ENCODE measurements at places on chromosomes 11 and 22.

DNA sequence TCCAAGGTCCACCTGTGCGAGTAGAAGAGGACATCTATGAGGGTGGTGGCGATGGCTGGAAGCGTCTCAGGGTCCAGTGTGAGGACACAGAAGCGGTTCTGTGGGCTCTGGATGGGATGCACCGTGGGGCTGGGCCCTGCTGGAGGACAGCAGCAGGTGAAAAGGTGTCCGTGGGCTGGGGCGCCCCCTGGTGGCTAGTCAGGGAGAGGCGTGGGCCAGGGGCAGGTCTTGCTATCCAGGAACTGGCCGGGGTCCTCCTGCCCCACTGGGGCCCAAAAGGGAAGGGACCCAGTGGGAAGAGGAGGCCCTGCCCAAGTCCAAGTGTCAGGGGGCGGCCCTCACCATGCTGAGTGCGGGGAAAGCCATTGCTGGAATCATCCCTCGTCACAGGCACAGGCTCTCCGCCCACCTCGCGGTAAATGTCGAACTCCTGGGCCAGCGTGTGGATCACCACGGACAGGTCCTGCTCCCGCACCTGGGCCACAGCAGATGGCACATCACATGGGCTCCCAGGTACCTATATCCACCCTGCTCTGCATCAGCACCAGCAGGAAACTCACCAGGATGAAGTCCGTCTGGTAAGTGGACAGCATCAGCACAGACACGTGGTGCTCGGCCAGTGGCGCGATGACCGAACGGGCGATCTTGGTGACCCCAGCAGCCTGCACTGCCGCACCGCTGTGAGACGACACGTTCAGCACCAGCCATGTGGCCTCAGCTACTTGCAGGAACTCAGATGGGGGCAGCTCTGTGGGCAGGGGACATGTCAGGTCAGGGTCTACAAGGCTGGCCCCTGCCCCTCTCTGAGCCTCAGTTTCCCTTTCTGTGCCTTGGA is 2.3 kb downstream of the CASTOR1 start:
- peak; percentile 93 for DNase-seq

DNA sequence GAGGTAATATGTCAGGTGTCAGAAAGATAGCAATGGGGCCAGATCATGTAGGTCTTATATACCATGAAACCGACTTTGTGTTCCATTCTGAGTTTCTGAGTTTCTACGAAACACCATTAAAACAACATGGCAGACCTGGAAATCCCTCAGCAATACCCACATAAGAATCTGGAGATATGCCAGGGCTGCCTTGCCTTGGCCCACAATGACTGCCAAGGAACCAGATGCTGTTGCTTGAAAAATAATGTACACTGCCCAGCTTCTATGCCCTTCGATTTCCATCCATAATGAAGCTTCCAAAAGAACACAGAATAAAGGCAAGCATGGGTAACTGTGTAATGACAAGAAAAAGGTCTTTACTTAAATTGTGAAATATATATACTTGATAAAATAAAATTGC is 277.4 kb downstream of the SOX6 start:
- DNase-seq: no peak

DNA sequence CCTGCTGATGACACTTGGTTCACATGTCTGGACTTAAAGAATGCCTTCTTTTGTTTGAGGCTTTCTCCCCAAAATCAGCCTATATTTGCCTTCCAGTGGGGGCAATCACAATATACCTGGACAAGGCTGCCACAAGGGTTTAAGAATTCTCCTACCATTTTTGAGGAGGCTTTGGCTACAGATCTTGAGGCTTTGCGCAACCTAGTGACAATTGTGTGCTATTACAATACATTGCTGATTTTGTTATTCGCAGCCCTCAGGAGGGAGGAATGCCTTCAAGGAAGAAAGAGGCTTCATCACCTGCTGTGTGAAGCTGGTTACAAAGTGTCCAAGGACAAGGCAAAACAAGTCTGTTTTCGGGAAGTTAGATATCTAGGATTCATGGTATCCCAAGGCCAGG is 50.8 kb upstream of the OR4C15 start:
- DNase-seq: no peak

DNA sequence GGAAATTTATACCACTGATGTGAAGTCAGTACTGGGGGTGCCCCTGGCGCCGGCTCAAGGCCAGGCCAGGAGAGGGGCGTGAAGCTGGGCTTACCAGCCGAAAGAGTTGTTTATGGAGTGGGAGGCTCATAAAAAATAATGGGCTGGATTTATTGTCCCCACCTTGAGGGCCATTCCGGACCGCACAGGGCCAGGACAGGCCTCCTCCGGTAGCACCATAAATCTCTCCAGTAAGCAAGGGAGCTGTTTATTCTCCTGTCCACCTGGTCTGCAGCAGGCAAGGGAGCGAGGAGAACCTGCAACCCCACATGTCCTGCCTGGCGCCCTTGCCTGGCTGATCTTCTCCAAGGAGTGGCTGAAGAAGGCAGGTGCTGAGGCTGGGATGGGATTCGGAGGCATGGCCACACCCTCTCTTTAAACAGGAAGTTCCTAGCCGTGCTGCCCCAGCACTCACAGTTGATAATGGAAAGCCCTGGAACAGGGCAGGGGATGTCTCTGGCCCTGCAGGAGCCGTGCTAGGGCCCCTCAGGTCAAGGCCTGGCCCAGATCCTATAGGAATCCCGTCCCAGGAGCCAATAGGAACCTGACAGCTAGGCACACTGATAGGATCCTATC is 65.1 kb downstream of the SCUBE1 start:
- no peak for DNase-seq

DNA sequence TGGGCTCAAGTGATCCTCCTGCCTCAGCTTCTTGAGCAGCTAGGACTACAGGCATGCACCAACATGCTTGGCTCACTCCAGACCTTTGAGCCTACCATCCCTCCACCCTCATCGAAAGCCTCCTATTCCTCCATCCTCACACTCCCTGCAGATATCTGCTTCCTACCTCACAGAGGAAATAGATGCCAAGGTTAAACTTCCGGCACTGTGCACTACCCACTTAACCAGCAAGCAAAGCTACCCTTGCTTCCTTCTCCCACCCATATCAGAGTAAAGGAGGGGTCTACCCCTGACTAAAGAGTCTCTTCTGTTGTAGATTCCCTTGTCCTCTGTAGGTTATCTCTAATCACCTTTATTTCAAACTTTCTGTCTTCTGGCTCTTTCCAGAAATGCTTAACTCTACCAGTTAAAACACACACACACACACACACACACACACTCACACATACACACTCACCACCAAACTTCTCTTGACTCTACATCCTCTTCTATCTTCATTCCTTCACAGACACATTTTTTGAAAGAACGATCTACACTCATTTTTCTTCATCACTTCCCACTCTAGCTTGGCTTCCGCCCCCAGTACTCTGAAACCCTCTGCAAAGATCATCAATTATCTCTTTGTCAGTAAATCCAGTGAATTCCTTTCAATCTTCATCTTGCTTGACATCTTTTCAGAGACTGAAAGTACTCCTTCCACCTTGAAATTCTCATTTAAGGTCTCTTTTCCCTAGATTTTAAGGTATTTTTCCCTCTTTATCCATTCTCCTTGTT is 10.9 kb upstream of the SIK2 start:
- no peak for DNase-seq

GRCh38 chr11:28105869-28106268 is 2.1 kb downstream of the KIF18A start:
- DNase-seq: no peak

GRCh38 chr22:50564289-50564688 is 1.6 kb upstream of the SYCE3 start:
- no peak for DNase-seq

GRCh38 chr11:62391642-62392425 is 27.0 kb upstream of the SCGB1A1 start:
- no peak for DNase-seq

DNA sequence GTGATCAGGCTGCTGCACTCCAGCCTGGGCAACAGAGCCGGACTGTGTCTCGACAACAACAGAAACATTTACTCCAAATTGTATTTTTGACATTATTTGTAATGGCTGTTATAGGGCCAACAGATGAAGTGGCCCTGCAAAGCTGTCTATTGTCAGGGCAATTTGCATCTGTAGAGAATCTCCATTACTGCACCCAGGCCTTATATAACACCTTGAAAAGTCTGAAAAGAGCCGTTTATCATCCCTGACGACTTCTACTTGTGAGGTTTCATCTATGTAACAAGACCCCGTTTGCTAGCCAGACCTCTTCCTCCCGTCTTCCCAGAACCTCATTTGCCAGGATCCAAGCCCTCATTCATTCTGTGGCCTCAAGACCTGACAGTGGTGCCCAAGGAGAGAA is 9.1 kb upstream of the CTTN start:
- no peak for DNase-seq

Data from activated CD4-positive, alpha-beta T cell treated with anti-CD3 and anti-CD28 coated beads for 48 hours (primary cell).